ENCODE measurements at places on chromosomes 3 and 15.

- no peak for DNase-seq
These were observed 153.7 kb downstream of the TPRG1 start for GRCh38 chr3:189325454-189325853.

- DNase-seq = no peak
These were observed 668.8 kb upstream of the ADAMTS9 start for GRCh38 chr3:65356331-65357248.

DNA sequence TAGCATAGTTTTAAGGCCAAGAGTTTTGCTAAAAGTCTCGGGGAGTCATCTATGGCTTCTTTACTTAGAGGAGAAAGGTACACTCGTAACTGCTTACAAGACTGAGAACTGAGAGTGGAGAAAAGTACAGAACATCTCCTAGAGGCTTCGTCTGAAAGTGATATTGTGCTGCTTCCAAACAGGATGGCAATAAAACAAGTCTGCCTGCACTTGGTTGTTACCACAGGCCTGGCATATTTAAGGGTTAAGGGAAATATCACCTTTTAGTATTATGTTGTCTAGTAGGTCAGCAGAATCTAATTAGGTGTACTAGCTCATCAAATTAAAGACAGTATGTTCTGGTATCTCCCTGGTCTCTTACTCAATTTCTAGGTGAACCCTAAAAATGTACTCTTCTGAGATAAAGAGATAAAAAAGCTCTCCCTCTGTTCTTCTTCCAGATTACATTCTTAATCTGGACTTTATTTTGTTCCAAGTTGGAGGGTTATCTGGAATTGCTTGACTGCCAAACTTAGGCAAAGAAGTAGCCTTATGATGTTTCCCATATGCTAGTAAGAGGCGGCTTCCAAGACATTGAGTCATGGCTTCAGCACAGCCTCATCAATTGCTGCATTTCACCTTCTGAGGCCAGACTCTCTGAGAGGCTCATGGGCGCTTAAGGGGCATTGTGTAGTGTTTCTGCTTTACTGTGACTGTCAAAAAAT lies 181.3 kb downstream of the LSAMP start:
- DNase-seq = no peak

DNA sequence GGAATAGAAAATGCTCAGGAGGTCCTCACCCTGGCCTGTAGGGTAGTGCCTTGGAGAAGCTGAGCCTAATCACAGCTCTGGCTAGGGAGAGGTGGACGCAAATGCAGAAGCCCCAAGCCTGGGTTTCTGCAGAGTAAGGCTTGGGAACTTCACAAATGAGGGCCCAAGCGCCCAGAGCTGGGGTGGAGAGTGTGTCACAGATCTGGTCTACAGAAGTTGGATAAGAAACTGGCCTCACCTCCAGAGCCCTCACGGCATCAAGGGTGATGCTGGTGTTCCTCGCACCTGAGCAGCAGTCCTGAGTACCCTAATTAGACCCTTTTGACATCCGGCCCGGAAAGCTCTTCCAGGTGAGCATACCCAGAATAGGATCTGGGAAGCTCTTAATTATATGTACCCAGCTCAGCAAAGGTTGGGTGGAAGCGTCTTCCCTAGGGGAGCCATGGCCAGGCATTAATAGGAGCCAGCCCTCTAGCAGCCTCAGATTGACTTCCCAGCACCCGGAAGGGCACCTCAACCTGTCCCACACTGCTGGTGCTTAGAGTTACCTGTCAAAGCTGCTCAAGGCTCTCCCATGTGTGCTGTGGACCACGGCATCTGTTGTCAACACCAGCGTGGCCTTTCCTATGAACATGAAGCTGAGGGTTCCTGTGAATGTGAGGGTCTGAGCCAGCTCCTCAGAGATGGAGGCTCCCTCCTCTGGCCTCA lies 31.8 kb downstream of the RBM5 start:
- no peak for DNase-seq

DNA sequence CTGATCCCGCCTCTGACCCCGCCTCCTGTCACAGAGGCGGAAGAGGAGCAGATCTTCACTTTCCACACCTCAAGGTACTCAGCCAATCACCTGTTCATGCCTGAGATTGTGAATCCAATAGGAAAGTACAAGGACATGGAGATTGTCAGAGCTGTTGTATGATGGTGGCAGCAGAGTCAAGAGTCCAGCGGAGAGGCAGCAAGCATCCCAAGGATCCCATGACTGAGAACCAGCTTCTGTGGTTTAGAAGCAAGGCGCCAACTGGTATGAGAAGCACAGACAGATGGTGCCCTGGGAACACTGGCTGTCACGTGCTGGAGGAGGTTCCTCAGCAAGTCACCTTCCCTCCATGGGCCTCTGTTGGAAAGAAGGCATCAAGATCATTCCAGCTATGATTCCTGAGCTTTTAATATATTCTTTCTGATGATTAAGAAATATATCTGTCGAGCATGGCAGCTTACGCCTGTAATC lies 93.9 kb downstream of the CPN2 start:
- no peak for DNase-seq

GRCh38 chr15:80115021-80115420 lies 37.8 kb upstream of the FAH start:
- DNase-seq = no peak

GRCh38 chr15:80854104-80854503 lies 74.9 kb downstream of the CEMIP start:
- DNase-seq = no peak

- DNase-seq = no peak
These were observed 5.8 kb upstream of the SLC22A14 start for GRCh38 chr3:38276081-38276916.

GRCh38 chr3:189839576-189839975 lies 208.4 kb downstream of the TP63 start:
- DNase-seq = no peak

DNA sequence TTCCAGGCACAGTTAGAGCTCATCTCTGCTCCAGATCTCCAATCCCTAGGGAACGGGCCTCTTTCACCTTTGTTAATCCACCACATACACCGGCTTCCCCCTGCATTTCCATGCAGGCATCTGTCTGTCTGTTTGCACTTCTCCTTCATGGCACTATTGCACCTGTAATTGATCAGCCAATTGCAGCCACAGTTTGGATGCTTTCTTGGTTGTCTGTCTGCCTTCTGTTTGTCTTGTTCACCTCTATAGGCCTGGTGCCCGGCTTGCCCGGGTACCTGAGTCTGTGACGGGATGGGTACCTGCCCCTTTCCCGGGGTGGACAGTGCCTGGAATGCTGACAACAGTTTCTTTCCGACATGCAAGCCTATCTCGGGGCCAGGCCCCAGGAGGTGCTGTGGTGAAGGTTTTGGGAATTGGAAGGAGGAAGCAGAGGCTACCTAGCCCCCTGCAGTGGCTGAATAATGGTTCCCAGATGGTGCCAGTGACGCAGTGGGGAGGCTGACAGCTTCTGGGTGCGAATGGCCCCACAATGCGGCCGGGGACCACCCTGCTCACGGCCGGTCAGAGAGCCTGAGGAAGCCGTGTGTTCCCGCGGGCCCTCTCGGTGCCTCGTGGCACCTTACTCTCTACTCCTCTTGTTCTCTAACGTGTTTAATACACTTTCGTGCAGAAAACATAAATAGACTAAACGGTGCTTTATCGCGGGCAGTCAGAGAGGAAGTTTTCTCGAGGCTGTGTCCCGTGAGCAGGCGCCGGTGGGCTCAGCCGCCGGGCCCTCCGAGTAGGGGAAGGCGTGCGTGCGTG lies 31.3 kb upstream of the RAB6B start:
- no peak for DNase-seq

DNA sequence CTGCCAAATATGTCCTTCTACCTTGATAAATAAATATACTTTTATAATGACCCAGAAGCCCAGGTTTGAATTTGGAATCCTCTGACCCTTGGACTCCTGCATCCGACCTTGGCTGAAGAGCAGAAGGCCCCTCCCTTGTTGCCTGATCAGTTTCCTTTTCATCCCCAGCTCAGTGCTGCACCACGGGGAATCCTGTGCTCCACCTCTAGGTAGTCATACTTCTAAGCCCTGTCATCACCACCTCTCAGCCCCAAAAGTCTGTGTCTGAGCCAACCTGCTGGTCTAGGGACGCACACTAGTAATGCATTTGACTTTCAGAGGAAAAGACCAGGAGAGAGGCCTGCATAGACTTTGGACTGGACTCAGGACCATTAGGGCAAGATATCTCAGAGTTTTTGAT lies 310.6 kb downstream of the NLGN1 start:
- no peak for DNase-seq
